ENCODE measurements at places on chromosomes 2 and 18.
A peak's percentile ranks its signal among the peaks of the same experiment; 100 is the strongest.

DNA sequence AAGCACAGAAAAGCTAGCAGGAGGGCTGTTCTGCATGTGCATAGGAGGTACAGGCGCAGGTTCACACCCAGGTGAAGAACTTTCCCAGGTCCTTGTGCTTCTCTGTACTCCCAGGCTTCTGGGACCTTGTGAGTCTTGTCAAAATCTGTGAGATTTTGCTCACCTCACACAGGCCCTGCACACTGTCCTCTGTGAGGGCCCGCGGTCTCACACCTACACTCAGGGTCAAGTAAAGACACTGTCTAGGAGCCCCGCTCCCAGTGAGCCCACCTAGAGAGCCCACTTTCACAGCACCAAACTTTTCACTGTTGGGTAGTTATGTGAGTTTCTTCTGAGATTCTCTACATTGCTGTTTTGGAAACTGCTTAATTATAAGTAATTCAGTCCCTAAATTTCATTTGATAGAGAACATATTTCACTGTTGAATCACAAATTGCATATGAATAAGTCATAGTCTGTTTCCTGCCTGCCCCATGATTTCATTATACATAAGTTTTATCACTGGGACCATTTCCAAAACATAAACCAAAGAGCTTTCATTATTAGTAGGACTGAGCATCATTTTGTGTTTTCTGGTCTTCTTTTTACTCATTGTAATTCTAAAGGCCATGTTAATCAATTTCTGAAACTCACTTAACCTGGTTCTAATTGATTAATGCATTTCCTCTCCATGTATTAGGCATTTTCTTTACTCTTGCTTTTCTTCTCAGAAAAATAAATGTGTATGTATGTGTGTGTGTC is 234.2 kb upstream of the SPOPL start:
- no peak for DNase-seq

DNA sequence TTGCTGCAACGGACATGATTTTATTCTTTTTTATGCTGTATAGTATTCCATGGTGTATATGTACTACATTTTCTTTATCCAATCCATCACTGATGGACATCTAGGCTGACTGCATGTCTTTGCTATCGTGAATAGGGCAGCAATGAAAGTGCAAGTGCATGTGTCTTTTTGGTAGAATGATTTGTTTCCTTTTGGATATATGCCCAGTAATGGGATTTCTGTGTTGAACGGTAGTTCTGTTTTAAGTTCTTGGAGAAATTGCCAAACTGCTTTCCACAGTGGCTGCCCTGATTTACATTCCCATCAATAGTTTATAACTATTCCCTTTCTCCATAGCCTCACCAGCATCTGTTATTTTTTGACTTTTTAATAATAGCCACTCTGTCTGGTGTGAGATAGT is 99.7 kb upstream of the CRIM1 start:
- DNase-seq = no peak

GRCh38 chr2:179226961-179227259 is 37.7 kb downstream of the SESTD1 start:
- no peak for DNase-seq

DNA sequence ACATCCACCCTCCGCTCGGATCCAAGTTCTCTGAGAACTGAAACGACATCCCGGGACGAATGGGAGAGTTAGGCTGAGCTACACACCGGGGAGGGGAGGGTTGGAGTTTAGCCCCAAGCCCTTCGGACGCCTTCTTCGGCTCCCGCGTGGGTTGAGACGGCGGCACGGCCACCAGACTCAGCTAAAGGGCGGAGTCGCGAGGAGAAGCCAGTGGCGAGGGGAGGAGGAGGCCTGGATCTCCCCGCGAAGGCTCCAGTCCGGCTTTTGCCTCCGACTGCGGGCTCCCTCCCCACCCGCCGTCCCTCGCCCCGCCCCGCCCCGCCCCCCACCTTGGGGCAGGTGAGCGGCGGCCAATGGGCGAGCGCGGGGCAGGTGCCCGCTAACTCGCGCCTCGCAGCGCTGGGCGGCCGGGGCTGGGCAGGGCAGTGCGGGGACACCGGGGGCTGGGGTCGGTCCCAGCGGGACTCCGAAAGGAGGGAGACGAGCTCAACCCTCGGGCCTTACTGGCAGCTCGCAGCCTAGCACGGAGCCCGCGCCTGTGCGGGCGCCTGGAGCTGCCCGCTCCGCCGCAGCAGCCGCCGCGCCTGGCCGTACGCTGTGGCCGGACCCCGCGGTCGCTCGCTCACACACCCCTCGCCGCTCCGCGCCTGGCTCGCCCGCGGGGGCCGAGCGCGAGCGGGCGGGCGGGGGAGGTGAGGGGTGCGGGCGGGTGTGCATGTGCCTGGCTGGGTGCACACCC is at the start of gene EMX1:
Gene EMX1 (plus strand): TSS at position 382 of the 739 bp plus-strand sequence. CDS start 334 bp downstream, at position 716.
- no peak for DNase-seq

DNA sequence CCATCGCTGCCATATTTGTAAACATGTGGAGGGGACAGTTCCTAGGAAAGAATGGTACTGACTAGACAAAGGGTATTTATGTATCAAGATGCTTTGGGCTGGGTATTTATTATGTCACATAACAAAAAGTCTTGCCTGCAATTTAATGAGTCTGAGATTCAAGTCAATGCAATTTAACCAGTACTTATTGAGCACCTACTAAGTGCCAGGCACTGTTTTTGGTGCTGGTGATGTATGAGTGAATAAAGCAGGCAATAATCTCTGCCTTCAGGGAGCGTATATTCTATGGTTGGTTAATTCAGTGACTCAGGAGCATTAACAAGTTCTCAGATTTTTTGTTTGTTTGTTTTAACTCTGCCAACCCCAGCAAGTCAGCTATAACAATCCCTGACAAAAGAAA is 24.6 kb upstream of the ACVR1 start:
- DNase-seq = no peak

GRCh38 chr2:72150861-72151356 is 3.2 kb upstream of the CYP26B1 start:
- peak; percentile 9 for DNase-seq

GRCh38 chr2:146305164-146305563 is 1539.7 kb upstream of the ACVR2A start:
- DNase-seq = no peak

DNA sequence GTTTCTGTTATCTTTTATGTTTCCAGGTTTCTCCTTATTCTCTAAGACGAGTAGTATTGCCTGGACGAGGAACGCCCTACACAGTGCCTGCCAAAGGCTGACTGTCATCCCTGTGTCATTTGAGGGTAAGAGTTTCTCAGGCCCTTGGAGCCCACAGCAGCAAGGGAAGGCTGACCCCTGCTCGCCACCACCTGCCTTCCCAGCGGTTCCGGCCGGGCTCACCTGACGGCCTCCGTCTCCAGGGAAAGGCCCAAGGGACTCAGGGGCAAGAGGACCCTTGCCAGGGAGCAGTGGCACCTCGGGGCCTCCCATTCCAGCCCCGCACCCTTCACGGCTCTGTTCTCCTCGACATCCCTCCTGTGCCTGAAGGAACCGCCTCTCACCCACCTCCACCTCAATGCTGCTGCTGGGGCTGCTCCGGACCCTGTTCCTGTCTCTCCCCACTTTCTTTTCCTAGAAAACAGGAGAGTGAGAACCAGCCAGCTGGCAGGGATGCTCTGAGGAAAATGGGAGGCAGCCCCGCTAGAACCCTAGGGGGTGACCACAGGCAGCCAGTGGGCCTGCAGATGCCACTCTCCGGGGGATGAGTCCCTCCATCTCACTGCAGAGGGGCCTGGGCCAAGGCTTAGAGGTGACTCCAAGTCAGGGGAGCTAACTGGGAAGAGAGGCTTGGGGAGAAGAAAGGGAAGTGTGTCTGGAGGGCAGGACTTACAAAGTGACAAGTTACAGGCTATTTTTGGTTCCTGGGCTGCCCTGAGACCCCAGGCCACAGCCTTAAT is 1.9 kb downstream of the LIMS2 start:
- no peak for DNase-seq

DNA sequence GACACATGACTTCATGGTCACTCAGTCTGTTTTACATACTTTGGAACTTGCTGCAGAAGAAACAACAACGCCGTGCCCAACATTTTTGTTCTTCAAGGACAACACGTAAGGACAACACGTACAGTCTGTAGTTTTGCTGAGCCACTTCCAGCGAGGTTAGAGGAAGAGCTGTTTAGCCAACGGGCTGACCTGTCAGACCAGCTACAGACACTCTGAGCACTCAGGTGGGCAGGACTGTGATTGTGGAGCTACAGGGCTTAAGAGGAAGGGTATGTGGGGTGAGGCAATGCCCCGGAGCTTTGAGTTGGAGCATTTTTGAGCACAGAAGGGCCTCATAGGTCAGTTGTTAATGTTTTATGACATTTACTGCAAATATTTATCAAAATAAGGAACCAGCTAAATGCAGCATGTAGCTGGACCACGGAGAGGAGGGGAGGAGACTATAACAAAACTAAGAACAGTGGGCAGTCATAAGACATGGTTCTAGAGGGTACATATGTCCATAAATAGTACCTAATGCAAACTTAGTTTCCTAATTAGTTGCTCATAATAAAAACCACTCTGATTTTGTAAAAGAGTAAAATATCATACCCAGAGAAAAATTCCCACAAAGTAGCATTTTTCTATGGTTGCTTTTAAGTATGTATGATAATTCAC is 26.3 kb upstream of the NPC1 start:
- no peak for DNase-seq

DNA sequence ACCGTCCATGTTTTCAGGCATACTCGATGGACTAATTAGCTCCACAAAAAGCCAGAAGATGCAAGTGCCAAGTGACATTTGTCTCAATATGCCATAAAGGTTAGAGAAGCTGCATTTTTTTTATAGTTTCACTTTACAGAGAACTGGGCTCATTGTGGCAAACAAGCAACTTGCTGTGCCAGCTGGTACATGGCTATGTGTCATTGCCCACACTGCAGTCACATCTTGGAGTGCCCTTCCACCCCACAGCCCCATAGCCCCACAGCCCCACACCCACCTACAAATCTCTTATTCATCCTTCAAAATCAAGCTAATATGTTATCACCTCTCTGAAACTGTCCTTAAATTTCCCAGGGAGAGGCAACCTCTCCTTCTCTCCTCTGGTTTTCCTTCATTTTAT is 451.9 kb downstream of the ARHGAP15 start:
- no peak for DNase-seq

- no peak for DNase-seq
Observed at GRCh38 chr2:45396671-45397070, 214.4 kb downstream of the SRBD1 start.

DNA sequence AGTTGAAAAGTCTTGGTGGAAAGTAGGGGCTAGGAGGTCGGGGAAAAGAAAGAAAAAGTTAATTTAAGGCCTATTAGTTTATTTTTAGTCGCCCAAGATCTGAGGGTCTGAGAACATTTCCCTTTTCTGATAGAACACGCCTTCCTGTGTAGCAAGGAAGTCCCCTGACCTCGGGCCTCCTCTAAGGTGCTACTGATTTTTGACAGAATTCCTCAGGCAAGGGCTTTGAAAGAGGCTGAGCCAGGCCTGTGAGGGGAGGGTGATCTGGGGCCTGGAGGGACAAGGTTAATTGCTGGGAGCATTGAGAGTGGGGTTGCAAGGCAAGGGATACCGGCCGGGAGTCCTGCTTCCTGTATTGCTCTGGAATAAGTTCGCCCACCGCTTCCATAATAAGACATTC is 131.4 kb upstream of the MYCN start:
- no peak for DNase-seq

GRCh38 chr2:95350368-95350767 is 52.1 kb upstream of the FAHD2A start:
- no peak for DNase-seq

DNA sequence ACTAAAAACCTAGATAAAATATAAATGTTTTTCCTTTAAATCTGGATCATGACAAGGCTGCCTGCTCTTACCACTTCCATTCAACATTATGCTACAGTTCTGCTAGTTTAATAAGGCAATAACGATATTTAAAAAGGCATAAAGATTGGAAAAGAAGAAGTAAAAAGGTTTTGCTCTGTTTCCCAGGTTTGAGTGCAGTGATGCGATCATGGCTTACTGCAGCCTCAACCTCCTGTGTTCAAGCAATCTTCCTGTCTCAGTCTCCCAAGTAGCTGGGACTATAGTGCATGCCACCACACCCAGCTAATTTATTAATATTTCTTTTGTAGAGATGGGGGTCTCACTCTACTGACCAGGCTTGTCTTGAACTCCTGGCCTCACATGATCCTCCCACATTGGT is 40.8 kb downstream of the PROKR1 start:
- DNase-seq = no peak

DNA sequence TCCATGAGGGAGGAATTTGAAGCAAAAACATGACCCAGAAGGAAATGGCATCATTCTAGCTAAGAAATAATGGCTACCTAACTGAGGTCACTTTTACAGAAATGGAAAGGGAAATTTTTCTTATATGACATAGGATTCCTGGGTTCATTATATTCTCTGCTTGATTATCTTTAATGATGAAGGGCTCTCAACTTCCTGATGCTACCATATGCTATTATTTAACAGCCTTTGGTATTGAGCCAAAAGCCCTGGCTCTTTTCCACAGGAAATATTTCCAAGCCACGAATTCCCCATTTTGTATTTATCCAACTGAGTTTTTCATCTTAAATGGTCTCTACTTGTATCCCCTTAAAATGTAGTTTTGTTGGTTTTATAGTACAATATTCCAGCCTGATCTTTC is 63.2 kb upstream of the NPAS2 start:
- no peak for DNase-seq

DNA sequence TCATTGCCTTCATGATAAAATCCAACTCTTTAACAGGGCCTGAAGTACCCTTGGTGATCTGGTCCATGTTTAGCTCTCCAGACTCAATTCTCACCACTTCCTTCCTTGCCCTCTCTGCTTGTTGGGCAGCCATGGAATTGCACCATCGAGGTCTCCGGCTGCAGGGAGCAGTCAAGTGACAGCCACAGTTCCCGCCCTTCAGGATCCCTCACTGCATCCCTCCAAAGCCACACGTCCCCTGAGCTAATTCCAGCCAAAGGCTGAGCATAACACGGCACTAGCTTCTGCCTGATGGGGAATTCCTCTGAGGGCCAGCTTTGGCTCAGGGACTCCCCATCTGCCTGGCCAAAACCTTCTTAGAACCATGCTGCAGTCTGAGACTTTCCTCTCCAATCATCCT is 47.4 kb upstream of the SLC1A4 start:
- DNase-seq = no peak

DNA sequence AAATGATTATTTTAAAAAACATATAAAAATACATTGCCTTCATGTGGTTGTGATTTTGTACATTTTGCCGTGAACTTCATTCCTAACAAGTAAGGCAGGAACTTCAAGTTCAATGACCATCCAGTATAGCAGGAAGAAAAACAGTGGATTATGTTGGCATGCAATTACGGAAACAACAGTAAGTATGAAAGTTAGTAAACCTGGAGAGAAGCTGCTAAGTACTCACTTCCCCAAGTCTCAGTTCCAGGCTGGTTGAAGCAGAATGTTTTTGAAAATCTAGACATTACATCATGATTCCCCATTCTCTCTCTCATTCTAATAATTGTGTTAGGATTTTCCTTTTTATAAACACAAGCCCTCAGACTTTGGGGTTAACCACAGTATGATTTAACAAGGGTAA is 987.1 kb upstream of the KLHL29 start:
- DNase-seq = no peak

- DNase-seq = peak; percentile 18
Observed at GRCh38 chr2:45652090-45653031, 886 bp downstream of the PRKCE start.
